ENCODE measurements at places on chromosomes 2 and 18.

- DNase-seq, result no peak
Measured at GRCh38 chr2:230602562-230603230, 109.9 kb upstream of the CAB39 start.

- no peak for DNase-seq
Measured at GRCh38 chr2:94984964-94985575, 40.4 kb upstream of the MAL start.

DNA sequence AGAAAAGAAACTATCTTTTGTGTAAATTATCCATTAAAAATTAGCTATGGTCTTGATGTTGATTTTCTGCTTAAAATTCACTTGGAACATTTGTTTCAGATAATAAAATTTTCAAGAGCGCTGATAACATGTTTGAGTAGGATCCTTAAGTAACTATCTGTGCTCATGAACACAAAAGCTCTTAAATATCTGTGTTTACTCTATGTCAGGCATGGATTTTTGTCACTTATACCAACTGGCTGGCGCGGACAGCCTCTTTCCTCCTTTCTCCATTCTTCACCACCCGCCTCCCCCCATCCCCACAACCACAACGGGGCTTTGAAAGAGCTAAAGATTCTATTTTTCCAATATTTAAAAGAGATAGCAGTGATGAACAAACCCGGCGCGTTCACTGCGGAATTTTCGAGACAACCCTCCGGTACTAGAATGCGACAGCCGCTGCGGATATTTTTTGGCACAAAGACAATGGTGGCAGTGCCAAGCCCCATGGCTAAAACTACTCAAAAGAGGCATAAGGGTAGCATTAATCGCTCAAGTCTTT, 181.5 kb downstream of the TCF4 start:
- no peak for DNase-seq

DNA sequence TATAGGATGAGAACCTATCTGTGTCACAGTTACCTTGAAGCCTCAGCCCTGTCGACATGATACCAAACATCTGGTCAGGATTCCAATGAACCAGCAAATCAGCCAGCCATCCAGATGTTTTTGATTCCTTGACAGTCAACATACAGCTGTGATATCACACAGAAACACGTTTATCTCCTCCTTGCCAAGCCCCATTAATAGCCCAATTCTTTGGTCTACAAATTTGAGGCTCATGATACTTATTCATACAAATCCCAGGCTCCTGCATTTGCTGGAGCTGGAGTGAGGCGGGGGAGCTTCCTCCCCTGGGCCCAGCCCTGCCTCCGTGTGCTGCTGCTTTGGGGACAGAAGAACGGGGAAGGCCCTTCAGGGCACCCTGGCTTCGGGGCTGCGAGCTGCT, 611.6 kb upstream of the SALL3 start:
- no peak for DNase-seq

GRCh38 chr2:139773720-139774277, 993.6 kb upstream of the NXPH2 start:
- no peak for DNase-seq

GRCh38 chr2:23718931-23719700, 207.8 kb downstream of the ATAD2B start:
- DNase-seq, result no peak

DNA sequence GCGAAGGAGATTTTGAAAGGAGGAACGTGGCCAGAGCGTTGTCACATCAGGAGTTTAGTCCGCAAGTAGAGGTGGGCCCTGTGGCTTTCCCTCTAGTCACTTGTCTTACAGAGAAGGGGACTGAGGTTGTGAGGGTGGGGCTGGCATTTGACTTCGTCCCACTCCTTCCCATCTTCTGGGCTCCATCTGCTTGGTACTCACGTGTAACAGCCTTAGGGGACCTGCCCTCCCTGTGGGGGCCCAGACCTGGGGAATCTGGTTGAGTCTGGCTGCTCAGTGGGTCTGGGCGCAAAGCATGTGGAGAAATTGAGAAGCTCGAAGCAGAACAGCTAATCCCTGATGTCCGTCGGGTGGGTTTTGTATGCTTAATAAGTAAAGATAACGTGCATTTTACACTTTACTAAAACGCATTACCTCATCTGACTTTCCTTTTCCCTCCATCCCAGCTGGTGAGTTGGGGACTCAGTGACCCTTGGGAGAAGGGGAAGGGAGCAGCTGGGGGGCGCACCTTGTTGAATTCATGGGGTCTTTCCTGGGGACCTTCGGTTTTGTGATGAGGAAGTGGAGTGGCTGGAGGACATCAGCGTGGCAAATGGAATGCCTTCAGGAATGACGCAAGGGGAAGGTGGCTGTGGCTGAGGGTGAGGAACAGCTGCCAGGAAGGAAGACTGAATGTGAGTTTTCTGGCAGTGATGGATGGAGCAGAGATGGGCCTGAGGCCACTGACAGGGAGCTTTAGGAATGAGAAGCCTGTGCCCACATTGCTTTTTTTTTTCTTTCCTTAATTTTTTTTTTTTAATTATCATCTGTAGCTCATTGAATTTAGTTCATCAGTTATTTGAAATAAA, 44.8 kb downstream of the ASAP2 start:
- DNase-seq, result peak; percentile 78

DNA sequence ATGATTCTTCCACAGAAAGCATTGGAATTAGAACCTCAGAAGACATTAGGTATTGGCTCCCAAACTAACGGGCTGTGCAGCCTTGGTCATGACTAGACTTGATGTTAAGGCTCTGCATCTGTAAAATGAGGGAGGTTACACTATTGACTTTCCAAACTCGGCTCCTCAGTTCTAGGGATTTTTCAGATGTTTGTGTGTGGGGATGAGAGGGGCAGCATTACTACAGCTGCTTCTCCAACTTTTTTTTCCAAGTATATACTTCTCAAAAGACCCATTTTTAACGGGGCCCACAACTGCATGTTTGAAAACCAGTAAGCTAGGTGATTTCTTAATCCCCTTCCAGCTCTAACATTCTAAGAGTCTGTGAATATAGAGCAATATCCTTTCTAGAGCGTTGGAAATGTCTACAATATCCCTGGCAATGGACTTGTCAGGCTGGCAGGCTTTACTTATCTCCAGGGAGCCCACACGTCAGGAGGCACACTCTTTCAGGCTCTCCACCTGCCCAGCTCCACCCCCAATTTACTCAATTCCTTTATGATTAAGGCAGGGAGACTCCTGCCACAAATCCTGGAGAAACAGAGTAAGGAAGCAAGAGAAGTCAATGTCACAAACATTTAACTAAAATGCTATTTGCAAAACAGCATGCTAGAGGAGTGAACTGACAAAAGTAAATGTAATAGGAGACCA, 844 bp upstream of the MPV17 start:
- no peak for DNase-seq

DNA sequence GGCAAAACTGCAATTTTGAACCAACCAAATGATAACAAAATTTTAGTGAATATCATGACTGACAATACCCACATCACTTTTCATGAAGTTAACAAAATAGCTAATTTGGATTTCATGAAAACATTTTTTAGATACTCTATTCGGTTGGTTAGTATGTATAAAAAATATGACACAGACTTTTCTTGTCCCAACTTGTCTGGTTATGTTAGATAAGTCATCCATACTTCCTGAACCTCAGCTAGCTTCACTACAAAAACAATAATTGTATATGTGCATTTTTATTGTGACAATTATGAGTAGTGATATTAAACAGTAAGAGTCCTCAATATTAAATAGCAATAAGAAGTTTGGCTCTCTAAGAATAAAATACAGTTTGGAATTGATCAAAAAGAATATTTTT, 408.1 kb upstream of the DSEL start:
- no peak for DNase-seq

- no peak for DNase-seq
Measured at GRCh38 chr2:202736826-202737225, 102.1 kb downstream of the FAM117B start.

DNA sequence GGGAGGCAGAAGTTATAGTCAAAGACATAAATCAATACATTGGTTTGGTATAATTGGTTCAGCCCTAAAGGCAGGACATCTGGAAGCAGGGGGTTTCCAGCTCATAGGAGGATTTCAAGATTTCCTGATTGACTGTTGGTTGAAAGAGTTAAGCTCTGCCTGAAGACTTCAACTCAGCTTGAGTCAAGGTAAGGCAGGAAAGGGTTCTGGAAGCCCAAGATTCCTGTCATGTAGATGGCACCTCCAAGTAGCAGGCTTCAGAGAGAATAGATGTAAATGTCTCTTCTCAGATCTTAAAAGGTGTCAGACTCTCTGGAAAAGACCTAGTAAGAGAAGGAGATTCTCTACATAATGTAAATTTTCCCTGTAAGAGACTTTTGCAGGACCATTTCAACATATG, 335.3 kb downstream of the RIT2 start:
- DNase-seq, result no peak

DNA sequence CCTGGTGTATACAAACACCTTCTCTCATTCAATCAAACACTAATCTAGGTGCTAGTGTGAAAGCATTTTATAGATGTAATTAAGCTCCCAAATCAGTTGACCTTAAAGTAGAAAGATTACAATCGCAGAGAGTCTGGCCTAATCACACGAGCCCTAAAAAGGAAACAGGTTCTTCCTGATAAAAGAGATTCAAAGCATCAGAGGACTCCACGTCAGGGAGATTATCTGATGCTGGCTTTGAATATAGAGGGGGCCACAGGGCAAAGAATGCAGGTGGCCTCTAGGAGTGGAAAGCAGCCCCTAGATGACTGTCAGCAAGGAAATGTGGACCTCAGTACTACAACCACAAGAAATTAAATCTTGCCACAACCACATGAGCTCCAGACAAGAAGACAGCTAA, 28.2 kb upstream of the ZC3H15 start:
- no peak for DNase-seq

DNA sequence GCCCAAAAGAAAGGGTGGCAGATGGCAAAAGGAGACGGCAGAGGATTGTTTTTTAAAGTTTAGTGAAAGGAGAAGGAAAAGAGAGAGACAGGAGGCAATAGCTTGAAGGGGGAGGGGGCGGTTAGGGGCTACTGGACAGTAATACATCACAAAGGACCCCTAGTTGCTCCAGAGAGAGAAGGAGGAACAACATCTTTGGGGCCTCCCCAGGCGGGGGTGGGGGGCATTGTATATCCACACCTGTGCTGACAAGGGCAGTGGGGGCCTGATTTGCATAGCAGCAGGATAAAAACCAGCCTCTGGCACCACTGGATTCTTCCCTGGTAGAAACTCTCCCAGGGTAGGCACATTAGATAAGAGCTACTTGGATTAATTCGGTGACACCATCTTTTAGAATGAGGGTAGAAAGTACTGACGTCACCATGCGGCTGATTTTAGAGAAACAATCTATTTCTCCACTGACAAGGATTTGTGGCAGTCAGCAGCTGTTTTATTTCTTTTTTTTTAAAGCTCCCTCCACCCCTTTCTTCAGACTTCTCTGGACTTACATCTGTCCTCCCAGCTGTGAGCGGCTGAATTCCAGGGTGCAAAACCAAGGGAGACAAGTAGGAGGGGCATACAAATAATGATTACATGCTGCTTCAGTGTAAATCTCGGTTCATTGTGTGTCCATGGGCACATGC, 199.8 kb upstream of the NRP2 start:
- no peak for DNase-seq

GRCh38 chr2:127179766-127180165, 40.3 kb downstream of the CYP27C1 start:
- peak; percentile 69 for DNase-seq

- DNase-seq, result no peak
Measured at GRCh38 chr18:13303756-13304364, 85.3 kb downstream of the LDLRAD4 start.

- DNase-seq, result no peak
Measured at GRCh38 chr18:33923980-33924379, 300.7 kb downstream of the NOL4 start.

GRCh38 chr2:10891848-10892247, 19.9 kb upstream of the KCNF1 start:
- no peak for DNase-seq

GRCh38 chr2:86485103-86485502, 43.9 kb downstream of the KDM3A start:
- no peak for DNase-seq

- DNase-seq, result no peak
Measured at GRCh38 chr2:44290261-44290660, 15.0 kb downstream of the SLC3A1 start.

DNA sequence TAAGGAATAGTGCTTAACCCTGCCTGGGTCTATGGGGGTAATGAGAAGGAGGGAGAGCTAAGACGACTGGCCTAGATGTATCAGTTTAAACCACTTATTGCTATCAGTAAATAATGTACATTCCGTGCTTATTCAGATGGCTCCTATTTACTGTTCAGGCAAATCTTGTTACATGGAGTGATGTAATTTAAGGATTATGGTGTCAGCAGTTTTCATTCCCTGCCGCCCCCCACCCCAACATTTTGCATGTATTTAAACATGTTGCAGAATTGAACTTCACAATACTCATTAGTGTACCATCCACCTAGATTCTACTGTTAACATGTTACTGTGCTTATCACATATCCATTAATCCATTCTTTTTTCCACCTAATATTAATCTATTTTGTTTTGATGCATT, 11.7 kb downstream of the AGPS start:
- DNase-seq, result no peak

GRCh38 chr18:35410561-35410960, 33.4 kb upstream of the ZNF396 start:
- no peak for DNase-seq

- DNase-seq, result no peak
Measured at GRCh38 chr18:63422864-63423304, 608 bp upstream of the VPS4B start.

DNA sequence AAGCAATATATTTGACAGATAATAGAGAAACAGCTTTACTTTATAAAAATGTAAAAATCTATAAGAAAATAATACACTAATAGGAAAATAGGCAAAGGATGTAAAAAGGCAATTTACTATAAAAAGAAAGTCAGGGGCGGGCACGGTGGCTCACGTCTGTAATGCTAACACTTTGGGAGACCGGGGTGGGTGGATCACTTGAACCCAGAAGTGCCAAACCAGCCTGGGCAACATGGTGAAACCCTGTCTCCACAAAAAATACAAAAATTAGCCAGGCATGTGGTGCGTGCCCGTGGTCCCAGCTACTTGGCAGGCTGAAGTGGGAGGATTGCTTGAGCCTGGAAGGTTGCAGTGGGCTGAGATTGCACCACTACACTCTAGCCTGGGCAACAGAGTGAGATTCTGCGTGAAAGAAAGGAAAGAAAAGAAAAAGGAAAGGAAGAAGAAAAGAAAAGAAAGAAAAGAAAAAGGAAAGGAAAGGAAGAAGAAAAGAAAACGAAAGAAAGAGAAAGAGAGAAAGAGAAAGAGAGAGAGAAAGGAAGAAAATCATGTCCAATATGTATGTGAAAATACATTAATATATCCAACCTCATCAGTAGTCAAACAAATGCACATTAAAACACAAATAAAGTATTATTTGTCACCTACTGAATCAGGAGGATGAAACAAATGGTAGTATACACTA, 65.1 kb downstream of the ADD2 start:
- DNase-seq, result no peak

- DNase-seq, result no peak
Measured at GRCh38 chr2:203327582-203327900, 653 bp upstream of the ABI2 start.

Data from GM04504 (cell line).